ENCODE measurements at places on chromosomes 6 and 20. TPM values are rescaled to one million over a fixed set of nuclear protein-coding genes. Genes with fewer than 3 reads are reported as not detected.

The ESR1 gene
- total RNA-seq, result 3.6 TPM

The PTK6 gene
- total RNA-seq, result 1.2 TPM

The TTK gene
- 23.6 TPM for total RNA-seq

The CST9L gene
- total RNA-seq, result not detected

The ULBP2 gene
- total RNA-seq, result 2.9 TPM

The PHACTR1 gene
- total RNA-seq, result 3.3 TPM

All from T-helper 1 cell treated with Interleukin-12 subunit alpha and Interleukin-12 subunit beta and Interleukin-4 antibody, amounts not matched to agents 30 ng/mL and 1 ng/mL, for 36 hours (primary cell).